ENCODE measurements at places on chromosomes 4 and X.

DNA sequence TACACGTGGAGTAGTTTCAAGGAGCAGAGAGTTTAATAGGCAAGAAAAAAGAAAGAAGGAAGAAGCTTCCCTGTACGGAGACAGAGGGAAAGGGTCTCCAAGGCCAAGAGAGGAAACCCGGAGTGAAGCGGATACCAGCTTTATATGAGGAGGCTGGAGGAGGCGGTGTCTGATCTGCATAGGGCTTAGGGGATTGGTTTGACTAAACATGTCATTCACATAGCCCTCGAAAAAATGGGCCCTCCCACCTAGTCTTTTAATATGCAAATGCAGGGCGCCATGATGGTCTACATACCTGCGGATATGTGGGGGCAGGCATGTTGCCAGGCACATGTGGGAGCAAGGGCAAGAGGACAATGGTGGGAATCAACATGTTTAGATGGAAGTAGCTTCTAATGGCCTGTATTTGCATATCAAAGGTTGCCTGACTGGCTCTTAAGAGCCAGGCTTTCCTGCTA, 103.1 kb upstream of the UGT8 start:
- DNase-seq, result no peak

DNA sequence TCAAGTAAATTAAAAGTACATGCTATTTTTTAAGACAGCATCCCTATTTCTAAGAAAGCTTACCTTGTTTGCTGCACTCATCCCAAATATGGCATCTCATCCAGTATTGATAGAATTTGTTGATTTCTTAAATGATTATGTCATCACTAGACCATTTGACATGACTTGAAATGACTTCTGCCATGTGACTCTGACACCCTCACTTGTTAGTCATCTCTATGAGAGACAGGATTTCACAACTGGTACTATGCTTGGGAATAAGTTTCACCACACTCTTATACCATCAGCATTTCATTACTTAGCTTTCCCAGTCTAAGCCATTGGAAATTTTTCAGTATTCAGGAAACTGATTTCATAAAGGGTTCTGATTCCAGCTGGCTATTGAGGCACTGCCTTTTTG, 55.3 kb downstream of the TMPRSS11F start:
- DNase-seq, result no peak

DNA sequence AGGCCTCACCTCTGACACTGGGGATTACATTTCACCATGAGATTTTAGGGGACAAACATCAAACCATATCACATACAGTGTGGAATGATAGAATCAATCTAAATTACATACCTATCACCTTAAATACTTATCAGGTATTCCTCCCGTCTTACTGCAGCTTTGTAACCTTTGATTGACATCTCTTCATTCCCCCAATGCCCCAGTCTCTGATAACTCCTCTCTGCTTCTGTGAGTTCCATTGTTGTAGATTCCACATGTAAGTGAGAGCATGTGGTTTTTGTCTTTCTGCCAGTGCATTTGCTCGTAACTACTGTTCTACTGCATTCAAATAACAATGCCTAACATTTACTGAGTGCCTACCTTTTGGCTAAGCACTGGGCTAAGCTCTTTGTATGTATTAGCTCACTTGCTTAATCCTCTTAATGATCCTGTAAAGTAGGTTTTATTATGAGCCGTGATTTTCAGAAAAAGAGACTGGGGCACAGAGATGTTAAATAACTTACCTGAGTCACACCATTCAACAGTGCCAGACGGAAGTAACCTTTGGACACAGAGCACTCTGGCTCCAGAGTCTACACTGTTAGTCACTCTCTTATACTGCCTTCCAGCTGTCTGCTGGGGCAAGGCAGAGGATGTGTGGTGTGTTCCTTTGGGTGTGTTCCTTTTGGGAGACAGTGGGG, 63.7 kb upstream of the ESX1 start:
- DNase-seq, result no peak

DNA sequence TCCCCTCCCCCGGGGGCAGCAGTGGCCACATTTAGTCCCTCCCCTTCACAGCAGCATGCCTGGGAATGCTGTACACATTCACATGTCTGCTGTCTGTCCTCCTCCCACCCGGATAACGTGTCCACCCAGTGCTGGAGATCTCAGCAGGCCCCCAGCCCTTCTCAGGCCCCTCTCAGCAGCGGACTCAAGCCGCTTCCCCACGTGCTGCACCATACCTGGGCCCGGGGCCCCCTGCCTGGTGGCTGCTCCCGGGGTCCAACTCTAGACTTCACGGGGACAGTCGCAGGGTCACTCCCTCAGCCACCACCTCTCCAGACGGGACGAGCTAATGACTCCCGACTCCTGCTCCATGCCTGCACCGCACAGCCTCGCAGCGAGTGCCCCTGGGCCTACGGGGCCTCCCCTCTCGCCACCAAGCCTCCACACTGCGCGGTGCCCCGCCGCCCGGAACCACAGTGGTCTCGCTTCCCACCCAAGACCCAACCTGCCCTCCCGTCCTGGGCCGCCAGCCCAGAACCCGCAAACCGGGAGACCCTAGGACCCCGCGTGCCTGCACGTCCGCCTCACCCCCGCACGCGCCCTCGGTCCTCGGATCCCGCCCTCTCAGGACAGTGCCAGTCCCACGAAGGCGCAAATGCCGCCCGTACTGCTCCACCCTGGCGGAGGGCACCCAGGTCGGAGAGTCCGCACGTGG, 1.3 kb upstream of the PCGF3 start:
- DNase-seq, result no peak

DNA sequence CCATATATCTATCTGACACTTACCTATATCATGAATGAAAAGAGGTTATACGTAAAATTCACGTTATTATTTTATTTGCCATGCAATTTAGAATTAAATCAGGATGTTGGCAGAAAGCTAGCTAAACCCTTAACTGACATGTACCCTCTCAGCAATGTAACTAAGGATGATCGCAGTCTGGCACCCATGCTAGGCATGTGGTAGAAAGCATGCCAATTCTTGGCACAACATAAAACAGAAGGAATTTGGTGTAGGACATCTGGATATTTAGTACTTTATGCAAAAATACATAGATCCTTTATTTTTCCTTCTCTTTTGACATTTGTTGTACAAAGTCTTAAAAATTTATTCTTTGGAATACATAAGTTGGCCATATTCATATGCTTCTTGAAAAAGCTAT, 436.8 kb upstream of the FAT1 start:
- no peak for DNase-seq

Data from T-helper 22 cell (primary cell).